ENCODE measurements at places on chromosomes 1 and 21. TPM values are rescaled to one million over a fixed set of nuclear protein-coding genes. Genes with fewer than 3 reads are reported as not detected.

GRCh38 chr1:75053207-75053606, 81.0 kb upstream of the LHX8 start:
- no peaks in the 10 kb centered on the region for H3K36me3 ChIP-seq
- H3K4me1 ChIP-seq, result no peaks in the 10 kb centered on the region
- no peak for DNase-seq

DNA sequence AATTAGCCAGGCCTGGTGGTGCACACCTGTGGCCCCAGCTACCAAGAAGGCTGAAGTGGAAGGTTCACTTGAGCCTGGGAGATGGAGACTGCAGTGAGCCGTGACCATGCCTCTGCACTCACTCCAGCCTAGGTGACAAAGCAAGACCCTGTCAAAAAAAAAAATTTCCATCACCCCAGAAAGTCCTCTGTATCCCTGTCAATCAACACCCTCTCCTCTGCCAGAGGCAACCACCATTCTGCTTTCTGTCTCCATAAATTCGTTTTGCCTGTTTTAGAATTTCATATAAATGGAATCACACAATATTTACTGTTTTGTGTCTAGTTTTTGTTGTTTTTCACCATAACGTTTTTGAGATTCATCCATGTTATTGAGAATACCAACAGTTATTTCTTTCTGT, 141.6 kb upstream of the SLC45A1 start:
- H3K27ac ChIP-seq, result no peak overlapping the region
- no peaks in the 10 kb centered on the region for H3K27me3 ChIP-seq
- no peak overlapping the region for H3K4me3 ChIP-seq
- peaks cover 9% of the 10 kb centered on the region for H3K36me3 ChIP-seq

DNA sequence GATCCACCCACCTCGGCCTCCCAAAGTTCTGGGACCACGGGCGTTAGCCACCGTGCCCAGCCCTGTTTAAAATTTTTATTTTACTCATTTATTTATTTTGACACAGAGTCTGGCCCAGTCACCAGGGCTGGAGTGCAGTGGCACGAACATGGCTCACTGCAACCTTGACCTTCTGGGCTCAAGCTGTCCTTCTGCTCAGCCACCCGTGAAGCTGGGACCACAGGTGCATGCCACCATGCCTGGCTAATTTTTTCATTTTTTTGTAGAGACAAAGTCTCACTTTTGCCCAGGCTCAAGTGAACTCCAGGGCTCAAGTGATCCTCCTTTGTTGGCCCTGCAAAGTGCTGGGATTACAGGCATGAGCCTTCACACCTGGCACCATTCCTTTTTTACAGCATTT, 27.5 kb upstream of the DNAJC6 start:
- no peak overlapping the region for H3K4me3 ChIP-seq
- no peaks in the 10 kb centered on the region for H3K36me3 ChIP-seq
- no peak overlapping the region for H3K27ac ChIP-seq
- H3K4me1 ChIP-seq, result no peaks in the 10 kb centered on the region
- no peak for DNase-seq

RGSL1 gene
- not detected for total RNA-seq

- H3K4me3 ChIP-seq, result no peak overlapping the region
- H3K36me3 ChIP-seq, result peaks cover 10% of the 10 kb centered on the region
- no peak overlapping the region for H3K27ac ChIP-seq
- peaks cover 16% of the 10 kb centered on the region for H3K27me3 ChIP-seq
- no peaks in the 10 kb centered on the region for H3K4me1 ChIP-seq
- DNase-seq, result no peak
Measured at GRCh38 chr1:201882665-201883132, 6.0 kb upstream of the SHISA4 start.

- H3K27ac ChIP-seq, result no peak overlapping the region
- H3K27me3 ChIP-seq, result peaks cover 53% of the 10 kb centered on the region
- no peak overlapping the region for H3K4me3 ChIP-seq
- H3K36me3 ChIP-seq, result no peaks in the 10 kb centered on the region
- DNase-seq, result no peak
- peaks cover 17% of the 10 kb centered on the region for H3K4me1 ChIP-seq
Measured at GRCh38 chr1:28112388-28113241, 24.2 kb upstream of the EYA3 start.

GRCh38 chr1:66341446-66342089, 192.4 kb upstream of the SGIP1 start:
- no peaks in the 10 kb centered on the region for H3K27me3 ChIP-seq
- peak overlapping the region; percentile 40 for H3K4me3 ChIP-seq
- peaks cover 52% of the 10 kb centered on the region for H3K4me1 ChIP-seq
- H3K36me3 ChIP-seq, result peaks cover 61% of the 10 kb centered on the region
- DNase-seq, result no peak

ZMYM4 gene
- total RNA-seq, result 31.9 TPM

DNA sequence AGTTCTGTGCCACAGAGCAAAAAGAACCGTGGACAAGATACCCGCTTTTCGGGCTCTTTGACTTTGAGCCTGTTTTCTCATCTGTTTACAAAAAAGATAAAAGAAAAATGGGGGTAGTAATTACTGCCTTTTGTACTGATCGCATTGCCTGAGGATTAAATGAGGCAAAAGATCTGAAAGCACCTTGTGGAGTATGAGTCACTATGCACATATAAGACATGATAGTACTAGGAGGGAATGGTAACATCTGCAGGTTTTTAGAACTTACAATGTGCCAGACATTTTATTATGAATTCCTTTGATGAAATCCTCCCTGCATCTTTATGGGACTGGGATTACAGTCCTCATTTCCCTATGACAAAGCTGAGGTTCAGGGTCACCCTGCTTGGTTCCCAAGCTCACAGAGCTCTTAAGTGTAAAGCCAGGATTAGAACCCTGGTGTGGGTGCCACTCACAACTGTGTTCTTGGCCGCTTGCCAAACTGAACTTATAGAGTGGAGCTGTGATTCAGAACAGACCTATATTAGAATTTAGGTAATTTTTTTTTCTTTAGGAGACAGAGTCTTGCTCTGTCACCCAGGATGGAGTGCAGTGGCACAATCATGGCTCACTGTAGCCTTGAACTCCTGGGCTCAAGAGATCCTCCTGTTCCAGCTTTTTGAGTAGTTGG, 1.8 kb downstream of the DISC1 start:
- peak overlapping the region; percentile 70 for H3K4me3 ChIP-seq
- no peaks in the 10 kb centered on the region for H3K36me3 ChIP-seq
- H3K27me3 ChIP-seq, result peaks cover 18% of the 10 kb centered on the region
- no peak overlapping the region for H3K27ac ChIP-seq
- DNase-seq, result no peak
- H3K4me1 ChIP-seq, result peaks cover 19% of the 10 kb centered on the region

DNA sequence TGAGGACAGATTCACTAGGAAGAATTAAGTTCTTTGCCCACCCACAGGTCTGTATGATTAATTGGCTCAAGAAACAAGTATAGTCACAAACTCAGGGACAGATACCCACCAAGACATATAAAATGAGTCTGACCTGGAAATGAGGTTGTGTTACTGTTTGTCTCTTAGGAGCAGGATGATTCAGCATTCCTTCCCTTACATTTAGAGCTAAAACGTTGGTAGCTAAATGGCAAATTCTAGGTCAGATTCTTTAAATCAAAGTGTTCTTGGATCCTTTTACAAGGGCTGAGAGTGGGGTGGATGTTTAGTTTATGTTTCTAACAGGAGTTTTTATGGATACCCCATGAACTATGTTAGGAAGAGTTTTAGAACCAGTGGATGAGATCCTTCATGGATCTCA, 4.7 kb downstream of the RIMKLA start:
- peaks cover 2% of the 10 kb centered on the region for H3K4me1 ChIP-seq
- DNase-seq, result no peak
- H3K4me3 ChIP-seq, result no peak overlapping the region
- no peaks in the 10 kb centered on the region for H3K36me3 ChIP-seq
- peaks cover 20% of the 10 kb centered on the region for H3K27me3 ChIP-seq

DNA sequence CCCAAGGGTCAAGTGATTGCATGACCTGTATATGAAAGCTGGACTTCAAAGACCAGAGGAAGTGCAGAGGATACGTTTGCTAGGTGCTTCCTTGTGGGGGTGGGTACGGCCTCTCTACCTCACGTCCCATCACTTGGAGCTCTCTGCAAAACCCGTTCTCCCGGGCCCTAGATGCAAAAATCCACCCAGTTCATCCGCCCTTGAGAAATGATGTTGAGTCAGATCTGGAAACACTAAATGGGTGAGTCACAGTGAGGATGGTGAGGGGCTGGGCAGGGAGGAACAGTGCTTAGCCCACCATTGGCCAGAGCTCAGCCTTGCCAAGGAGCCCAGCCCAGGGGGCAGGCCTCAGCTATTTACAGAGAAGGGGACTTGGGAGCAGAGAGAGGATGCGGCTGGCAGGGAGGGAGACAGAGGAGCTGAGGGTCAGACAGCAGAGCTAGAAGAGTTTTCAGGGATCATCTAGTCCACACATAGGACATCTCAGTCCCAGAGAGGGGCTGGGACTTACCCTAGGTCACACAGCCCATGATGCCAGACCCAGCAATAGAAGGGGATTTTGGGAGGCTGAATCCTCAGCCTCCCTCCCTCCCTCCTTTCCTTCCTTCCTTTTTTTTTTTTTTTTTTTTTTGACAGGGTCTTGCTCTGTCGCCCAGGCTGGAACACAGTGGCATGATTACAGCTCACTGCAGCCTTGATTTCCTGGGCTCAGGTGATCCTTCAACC, 14.6 kb downstream of the ARHGEF10L start:
- DNase-seq, result no peak
- peaks cover 5% of the 10 kb centered on the region for H3K27me3 ChIP-seq
- H3K36me3 ChIP-seq, result no peaks in the 10 kb centered on the region
- no peaks in the 10 kb centered on the region for H3K4me1 ChIP-seq
